ENCODE measurements at places on chromosomes 6 and 20. TPM values are rescaled to one million over a fixed set of nuclear protein-coding genes. Genes with fewer than 3 reads are reported as not detected.

DNA sequence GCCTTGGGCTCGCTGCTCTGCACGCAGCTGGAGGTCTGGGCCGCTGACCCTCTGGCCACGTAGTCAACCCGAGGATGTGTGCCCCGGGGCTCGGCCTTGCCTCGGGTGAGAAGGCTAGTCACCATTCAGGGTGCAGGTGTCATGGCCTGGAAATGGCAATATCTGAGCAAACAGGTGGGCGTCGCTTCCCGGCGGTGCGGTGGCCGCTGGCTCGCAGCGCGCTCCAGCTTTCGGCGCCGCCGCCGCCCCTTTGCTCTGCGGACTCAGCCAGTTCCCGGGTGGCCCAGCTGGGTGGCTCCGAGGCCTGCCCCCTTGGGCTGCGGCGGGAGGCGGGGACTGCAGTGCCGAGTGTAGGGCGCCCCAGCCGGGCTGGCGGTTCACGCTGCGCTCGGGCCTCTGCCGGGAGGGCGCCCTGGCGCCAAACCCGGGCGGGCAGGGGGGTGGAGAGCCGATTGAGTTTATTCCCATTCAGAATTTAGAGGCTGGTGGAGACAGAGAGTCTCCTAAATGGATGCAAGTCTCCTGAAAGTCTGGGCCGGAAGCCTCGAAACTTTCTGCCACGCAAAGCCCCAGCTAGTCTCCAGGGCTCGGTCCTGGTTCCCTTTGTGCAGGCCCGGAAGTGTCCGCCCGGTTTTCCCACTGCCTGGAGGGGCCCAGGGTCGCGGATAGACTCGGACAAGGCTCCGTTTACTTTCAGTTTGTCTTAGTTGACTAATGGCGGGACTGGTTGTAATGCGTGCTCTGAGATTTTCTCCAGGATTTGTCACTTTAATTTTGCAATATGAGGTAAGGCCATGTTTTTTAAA, 11.3 kb upstream of the TFAP2A start:
- DNase-seq, result no peak

The NDUFAF5 gene
- total RNA-seq, result 39.1 TPM

The TMEM170B gene
- total RNA-seq, result 0.39 TPM

The GSTA2 gene
- total RNA-seq, result not detected

- DNase-seq, result no peak
These were observed 2.2 kb downstream of the APCDD1L start for GRCh38 chr20:58512808-58513552.

DNA sequence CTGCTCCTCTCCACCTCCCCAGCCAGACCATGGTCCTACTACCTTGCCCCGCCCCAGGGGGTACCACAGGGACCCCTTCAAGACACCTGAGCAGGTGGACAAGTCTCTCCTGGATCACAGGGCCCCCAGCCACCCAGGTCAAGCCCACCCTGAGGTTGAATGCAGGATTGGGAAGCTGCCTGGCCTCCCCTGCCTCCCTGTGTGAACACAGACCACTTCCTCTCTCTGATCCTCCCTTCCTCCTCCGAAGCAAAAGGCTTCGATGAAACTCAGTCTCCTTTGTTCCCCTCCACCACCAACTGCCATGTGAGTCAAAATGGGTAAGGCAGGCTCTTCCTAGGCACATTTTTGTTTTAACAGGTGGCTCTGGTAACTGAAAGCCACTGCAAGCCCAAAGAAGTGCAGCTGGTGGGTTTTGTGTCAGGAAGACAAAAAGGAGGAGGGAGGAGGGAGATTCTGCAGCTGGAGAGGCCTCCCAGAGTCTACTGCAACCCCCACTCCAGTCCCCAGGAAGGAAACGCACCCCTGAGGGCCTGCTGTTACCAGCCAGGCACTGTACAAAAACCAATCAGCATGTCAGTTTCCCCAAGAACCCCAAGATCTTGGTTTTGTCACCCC, 5.4 kb downstream of the ADA start:
- DNase-seq, result peak; percentile 57
